ENCODE measurements at places on chromosomes 16 and 17.

- DNase-seq, result no peak
Measured at GRCh38 chr17:83069931-83070742, 9.3 kb upstream of the METRNL start.

DNA sequence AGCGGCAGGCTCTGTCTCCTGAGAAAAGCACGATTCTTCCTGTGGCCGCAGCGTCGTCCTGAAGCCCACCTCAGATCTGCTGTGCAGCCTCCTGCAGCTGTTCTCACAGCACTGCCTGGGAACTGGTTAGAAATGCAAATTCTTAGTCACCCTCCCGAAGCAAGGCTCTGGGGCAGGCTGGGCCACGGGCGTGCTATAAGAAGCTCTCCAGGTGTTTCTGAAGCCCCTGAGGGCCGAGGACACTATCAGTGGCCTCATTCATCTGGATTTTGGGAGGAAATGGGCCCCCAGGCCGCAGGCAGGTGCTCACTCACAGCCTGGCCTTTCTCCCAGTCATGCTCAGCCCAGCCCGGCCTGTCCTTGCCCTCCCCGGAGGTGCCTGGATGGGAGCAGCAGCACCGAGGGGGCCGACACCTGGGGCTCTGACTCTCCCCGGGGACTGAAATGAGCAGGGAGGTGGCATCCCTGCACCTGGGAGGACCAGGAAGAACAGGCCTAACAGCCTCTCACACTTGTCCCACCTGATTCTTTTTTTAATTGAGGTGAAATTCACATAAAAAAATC lies 10.4 kb upstream of the NLRC3 start:
- DNase-seq, result no peak

DNA sequence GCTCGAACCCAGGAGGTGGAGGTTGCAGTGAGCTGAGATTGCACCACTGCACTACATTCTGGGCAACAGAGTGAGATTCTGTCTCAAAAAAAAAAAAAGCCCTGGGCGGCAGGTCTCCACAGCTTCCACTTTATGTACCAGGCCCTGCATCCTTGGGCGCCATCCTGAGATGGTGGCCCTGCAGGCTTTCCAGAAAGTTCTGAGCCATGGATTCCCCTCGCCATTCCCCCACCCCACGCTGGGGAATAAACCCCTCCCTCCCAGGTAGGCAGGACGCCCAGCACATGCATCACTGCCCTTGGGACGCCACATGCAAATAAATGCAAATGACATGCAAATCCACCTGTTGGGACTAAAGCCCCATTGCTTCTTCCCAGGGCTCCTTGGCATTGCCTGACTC lies 13.8 kb upstream of the ZNF469 start:
- no peak for DNase-seq

DNA sequence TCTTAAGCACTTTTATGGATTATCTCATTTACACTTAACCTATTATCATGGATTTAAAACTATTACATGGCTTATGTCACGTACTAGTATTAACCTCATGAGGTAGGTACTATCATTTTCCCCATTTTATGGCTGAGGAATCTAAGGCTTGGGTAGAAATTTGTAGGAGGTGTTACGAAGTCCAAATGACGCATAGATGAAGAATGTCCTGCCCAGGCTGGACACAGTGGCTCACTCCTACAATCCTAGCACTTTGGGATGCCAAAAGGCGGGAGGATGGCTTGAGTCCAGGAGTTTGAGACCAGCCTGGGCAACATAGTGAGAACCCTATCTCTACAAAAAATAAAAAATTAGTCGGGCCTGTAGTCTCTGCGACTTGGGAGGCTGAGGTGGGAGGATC lies 4.8 kb upstream of the C1QL1 start:
- no peak for DNase-seq

DNA sequence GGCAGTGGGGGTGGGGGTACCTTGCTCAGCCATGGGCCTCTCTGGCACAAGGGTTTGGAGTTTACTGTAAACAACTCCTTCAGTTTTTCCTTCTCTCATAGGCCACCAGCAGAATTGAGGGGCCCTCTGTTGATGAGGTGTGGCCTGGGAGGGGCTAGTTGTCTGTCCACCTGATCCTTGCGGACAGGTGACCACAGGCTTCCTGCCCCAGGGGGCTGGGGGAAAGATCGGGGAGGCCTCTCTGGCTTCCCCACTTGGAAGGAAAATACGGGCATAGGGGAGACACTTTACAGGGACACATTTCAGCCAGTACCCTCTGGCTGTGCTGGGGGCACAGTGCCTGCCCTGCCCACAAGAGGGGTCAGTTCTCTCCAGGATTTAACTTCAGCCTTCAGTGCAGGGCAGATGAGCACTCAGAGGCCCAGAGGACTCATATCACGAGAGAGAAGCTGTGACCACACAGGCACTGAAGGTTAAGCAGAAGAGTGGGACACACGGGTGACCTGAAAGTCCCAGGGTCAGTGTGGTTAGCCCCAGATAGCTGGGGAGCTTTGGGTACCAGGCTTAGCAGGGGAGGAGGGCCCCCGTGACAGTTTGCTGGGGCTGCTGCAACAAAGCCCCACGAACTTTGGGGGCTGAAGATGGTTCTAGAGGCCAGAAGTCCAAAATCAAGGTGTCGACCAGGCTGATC lies 245.9 kb downstream of the SEC14L1 start:
- DNase-seq, result no peak

DNA sequence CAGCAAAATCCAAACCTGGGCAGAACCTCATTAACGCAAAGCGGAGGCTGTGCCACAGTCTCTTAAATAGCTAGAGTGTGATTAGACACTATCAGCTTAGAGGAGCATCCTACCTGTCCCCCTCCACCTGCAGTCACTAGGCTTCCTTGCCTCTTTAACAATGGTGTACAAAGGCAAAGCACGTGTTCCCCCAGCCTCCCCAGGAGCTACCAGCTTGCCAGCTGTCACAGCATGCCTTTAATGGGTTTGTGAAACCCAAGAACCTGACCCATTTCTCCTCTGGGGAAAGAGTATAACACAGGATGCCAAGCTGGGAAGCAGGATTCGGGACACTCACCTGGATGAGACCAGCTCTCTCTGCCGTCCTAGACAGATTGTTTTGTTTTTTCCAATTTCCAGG lies 37.2 kb upstream of the TBX2 start:
- DNase-seq, result no peak

- DNase-seq, result no peak
Measured at GRCh38 chr17:82214012-82214628, 1.5 kb upstream of the CCDC57 start.

DNA sequence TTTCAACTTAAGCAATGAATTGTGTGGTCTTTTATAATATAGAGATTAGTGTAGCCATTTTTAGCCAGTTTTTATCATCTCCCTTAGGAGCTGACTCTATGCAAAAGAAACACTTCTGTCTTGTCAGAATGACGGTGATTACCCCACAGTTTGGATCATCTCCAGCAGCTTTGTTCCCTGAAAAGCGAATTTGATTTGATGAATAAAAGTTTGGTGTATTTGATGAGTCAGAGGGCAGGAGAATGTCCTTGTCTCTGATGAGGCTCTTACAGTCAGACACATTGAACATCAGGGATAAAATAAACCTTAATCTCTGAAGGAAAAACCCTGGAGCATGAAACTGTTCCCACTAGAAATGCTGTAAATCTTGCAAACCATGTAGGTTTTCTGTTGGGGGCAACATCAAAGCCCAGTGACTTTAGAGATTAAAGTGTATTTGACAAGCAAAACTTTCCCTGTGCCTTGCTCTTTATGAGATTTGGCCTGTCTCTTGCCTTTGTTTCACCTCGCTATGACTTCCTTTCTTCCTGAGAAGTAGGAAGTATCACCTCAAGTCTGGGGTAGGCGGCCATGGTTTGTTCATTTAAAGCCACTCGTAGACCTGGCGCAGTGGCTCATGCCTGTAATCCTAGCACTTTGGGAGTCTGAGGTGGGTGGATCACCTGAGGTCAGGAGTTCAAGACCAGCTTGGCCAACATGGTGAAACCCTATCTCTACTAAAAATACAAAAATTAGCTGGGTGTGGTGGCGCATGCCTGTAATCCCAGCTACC lies 209.3 kb downstream of the FTO start:
- peak; percentile 6 for DNase-seq

GRCh38 chr17:40319651-40320540 lies 10.9 kb downstream of the RARA start:
- peak; percentile 79 for DNase-seq

DNA sequence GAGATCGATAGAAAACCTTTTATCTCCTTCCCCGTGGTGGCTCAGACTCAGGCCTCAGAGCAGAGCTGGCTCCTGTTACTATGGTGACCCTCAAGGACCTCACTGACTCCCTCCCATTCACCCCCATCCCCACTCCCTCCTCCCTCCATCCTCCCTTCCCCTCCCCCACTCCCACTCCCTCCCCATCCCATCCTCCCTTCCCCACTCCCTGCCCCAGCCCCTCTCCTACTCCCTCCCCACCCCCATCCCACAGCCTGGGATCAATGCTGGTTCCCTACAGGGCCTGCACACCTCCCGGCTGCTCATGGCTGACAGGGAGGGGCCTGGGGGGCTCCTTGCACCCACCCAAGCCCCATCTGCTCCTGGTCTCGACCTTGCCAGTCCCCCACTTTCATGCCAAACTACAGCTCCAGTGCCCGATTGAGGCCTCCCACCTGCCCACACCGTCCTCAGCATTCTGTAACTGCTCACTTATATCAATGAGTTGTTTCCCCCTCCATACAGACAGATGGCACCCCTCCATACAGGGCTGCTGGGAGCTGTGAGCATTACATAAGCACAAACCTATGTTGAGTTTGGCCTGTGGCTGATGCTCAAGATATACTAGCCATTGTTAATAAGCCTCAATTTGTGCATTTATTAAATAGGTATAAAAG lies 11.6 kb upstream of the RAI1 start:
- DNase-seq, result no peak

DNA sequence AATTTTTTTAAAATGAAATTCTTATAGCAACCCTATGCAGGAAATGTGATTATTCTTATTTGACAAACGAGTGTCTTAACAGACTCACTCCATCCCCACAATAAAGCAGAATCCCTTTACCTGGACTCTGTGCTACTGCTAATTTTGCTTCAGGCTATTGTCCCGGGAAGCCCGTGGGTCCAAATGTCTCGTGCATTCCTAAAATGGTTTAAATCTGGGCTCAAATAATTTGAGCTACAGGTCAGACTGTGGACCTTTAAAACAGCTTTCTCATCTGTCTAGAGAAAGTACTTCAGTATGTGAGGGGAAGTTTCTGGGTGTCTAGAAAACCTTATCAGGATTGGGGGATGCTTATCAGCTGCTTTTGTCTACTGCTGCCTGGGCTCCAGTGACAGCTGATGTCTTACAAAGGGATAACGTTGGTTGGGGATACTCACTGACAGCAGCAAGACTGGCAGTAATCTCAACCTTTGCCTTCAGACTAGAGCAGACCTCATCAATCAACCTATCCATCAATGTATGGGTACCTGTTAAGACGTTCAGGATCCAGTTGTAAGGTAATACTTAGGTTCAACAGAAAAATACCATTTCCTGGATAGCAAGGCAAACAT lies 197.9 kb upstream of the CDH11 start:
- DNase-seq, result no peak

- no peak for DNase-seq
Measured at GRCh38 chr17:77666462-77666861, 292.0 kb upstream of the TNRC6C start.

DNA sequence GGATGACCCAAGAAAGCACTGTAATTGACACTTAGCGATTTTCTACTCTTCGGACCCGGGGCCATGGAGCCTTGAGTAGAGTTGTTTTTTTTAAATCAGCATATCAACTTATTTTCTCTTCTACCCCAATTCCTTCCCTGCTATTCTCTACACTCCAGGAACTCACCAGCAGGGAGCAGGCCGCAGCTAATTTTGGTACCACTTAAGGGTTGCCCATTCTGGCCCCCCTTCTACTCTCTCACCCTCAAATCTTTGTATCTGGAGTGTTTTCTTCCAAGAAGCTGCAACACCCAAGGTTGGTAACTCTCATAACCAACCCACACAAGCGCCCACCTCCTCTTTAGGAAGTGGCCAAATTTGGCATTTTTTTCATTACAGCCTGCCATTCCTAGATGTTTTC lies 5.5 kb upstream of the ERAL1 start:
- DNase-seq, result no peak

GRCh38 chr16:47626246-47626645 lies 165.1 kb downstream of the PHKB start:
- no peak for DNase-seq

DNA sequence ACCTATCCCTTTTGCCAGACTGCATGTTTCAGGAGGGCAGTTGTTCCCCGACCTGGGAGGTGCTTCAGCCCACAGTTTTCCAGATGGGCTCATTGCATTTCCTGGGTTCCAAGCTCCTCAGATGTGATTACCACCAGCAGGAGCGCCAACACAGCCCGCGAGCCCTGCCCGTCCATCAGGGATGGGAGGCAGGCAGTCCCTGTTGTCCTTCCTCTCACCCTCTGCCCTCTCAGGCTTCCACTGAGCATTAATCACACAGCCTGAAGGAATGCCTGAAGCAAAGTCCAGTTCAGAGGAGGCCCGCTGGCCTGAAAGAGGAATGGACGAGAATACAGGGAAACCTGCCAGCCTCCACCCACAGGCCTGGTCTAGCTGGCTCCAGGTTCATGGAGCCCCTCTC lies 256.3 kb upstream of the SDK2 start:
- DNase-seq, result no peak

GRCh38 chr16:71672125-71672524 lies 46.1 kb downstream of the MARVELD3 start:
- no peak for DNase-seq

GRCh38 chr17:1577583-1578013 lies 15.0 kb upstream of the PITPNA start:
- DNase-seq, result no peak

DNA sequence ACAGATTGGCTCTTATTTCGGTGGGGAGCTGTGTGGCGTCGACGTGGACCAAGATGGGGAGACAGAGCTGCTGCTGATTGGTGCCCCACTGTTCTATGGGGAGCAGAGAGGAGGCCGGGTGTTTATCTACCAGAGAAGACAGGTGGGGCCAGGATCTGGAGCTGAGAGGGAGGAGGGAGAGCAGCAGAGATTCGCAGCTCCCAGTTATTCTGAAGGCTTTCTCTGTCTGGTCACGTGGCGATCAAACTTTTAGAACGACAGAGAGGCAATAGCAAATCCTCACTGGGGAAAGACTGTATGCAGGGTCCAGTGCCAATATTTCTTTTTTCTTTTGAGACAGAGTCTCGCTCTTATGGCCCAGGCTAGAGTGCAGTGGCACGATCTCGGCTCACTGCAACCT lies 22.2 kb downstream of the ITGAL start:
- DNase-seq, result no peak

DNA sequence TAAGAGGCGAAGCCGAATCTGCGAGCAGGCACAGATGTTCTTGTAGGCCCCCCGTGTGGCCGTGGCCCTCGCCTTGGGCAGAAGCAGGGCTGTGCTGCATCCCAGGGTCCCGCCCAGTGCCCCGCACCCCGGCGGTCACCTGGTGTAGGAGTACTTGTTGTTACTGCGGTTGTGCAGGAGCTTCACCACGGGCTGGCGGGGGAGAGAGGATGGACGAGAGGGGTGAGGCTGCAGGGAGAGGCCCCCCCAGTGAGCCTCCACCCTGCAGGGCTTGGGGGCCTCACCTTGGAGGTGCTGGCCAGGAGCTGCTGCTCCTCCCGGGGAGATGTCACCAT lies 11.4 kb downstream of the ASPHD1 start:
- no peak for DNase-seq

- DNase-seq, result no peak
Measured at GRCh38 chr17:75183999-75184884, 1.5 kb upstream of the SUMO2 start.

- no peak for DNase-seq
Measured at GRCh38 chr16:88013766-88014251, 62.6 kb downstream of the BANP start.

- no peak for DNase-seq
Measured at GRCh38 chr16:73846007-73846330, 450.6 kb upstream of the PSMD7 start.

- DNase-seq, result no peak
Measured at GRCh38 chr17:73271072-73271471, 9.4 kb upstream of the CPSF4L start.

Measured in activated CD4-positive, alpha-beta T cell treated with anti-CD3 and anti-CD28 coated beads, Interleukin-10, Interleukin-2, amounts not matched to agents 100 ng/mL and 50 ng/mL, durations not matched to agents 16 hours and 8 hours (primary cell).